Stimulated activated CD4-positive, alpha-beta T cell treated with anti-CD3 and anti-CD28 coated beads, TNF-alpha, amount 100 ng/mL, for 1 hour (primary cell): ENCODE measurements at places on chromosomes 1 and 21.

GRCh38 chr1:99657213-99658030, 11.5 kb downstream of the PALMD start:
- no peak for DNase-seq

DNA sequence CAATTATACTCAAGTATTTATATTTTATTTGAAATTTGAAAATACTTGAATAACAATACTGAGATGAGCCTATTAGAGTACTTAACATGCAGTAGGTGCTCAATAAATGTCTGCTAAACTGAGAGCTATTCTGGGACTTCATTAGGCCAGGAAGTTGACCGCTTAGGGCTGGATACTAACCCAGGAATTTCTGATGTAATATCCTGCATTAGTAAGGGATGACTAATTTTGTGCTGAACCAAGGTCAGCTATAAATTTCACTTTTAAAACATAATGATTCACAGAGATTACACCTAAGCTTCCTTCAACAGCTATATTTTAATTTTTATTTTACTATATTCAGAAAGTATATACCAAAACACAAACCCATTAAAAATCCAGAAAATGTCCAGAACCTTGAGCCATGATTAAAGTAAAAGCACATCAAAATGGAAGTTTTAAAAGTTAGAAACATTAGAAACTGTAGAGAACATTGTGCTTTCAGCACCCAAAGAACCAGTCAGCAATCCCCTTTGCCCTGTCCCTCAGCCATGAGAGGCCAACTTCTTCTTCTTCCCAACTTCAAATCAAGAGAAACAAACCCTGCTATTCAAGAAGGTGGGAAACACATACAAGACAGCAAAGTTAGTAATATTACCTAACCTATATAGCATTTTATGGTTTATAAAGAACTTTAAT, 35.4 kb downstream of the WNT2B start:
- no peak for DNase-seq

GRCh38 chr1:230216896-230217295, 149.9 kb downstream of the GALNT2 start:
- no peak for DNase-seq

GRCh38 chr1:158931055-158931737, at the start of gene PYHIN1:
TSS of gene PYHIN1 (plus strand) at chr1:158931552. CDS start at chr1:158936911, 5,359 bp downstream.
- no peak for DNase-seq

DNA sequence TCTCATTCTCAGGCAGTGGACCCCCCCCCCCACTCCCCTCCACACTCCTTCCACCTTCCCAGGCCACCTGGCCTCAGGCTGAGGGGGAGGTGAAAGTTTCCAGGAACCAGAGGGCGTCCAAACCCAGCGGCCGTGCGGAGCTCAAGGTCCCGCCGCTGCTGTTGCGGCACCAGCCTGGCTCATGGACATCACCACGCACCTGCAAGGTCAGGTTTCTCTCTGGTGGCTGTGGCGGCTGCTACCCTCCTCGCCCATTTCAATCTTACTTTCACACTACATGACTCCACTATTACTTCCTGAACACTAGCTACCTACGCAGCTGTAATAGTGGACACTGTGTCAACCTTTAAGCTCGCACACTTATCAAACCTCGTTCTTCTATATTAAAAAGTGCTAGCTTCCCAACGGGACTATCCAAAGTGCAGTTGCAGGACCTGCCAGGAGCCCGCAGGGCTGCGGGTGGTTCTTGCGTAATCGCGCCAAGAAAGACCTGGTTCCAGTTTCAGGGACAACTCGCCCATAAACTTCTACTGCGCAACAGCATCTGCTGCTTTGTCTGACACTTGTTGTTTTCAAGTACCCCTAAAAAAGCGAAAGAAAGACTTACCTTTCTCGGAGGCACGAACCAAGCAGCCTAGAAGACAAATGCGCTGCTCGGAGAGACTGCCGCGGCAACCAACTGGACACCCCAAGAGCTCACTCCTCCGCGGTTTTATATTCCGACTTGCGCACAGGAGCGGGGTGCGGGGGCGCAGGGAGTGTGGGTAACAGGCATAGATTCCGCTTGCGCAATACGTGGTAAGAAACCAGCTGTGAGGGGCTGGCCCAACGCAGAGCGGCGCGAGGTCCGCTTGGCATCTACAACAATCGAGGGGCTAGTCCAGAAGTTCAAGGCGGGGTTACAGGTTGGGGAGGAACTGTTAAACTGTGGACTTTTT, at the start of gene DIRAS3:
Gene DIRAS3, minus strand, starts transcription at position 687 of the 938 bp plus-strand sequence. CDS start 3,330 bp downstream, outside the sequence.
- no peak for DNase-seq

DNA sequence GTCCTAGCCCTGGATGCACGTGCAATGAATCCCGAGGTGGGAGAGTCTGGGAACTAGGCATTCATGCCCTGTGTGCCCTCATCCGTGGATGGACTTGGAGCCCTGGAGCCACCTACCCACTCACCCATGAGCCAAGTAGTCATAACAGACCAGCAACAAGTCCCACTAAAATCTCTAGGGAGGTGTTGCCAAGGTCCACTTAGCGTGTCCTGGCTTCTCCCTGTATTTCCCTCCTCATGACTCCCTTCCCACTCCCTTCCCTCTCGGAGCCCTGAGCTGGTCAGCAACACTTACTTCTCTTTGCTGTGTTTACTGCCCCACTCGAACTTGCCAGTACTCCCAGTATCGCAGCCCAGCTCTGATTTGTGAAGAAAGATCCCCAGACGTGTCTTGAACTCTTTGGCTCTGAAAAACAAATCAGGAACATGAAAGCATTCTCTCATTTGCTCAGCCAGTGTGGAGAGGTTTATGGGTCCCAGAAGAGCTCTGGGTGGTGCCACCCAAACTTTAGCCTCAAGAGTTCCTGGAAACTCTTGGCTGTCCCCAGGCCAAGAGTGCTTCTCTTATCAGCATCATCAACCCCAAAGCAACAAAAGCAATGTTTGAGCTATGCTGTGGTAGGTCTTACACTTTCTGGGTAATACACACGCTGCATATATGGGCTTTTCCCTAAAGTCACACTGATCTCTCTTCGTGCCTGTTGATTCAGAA, 1.1 kb downstream of the RGS16 start:
- no peak for DNase-seq

DNA sequence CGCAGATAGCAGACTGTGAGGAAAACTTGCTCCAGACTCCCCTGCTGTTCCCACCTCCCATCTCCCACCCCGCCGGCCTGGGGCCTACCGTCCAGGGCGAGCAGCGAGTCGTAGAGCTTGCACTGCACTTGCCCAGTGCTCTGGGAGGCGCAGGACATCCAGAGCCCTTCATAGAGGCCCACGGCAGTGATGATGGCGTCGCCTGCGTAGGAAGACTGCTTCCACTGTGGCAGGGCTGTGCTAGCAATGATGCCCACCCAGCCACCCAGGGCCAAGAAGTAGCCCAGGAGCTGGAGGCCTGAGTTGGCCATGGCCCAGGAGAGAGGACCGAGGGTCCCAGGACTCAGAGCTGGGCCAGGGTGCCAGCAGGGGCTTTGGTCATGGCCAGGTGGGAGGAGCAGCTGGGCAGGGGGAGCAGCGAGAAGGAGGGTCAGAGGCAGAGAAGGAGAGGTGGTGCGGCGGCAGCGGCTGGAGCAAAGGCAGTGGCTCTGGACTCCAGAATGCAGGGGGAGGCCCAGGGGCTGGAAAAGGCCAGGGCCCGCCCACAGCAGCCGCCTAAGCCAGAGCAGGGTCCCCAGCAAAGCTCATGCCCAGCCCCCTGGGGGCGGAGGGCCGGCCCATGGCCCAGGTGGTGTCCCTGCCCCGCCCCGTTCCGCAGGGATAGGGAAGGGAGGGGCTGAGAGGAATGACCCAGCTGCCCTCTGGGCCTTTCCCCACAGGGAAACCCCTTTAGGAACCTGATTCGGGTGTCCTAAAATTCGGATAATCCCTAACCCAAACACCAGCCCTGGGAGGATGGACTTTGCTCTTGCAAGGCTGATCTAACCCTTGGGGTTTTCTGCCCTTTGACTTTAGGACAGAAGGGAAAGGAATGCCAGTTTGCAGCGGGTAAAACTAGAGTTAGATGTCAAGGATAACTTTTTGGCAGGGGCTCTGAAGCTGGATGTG, at the start of gene CLDN19:
Gene CLDN19, minus strand, starts transcription at position 484 of the 948 bp plus-strand sequence. Its CDS starts 173 bp downstream, at position 311.
- no peak for DNase-seq

GRCh38 chr21:33829844-33830243, 85.8 kb downstream of the ATP5PO start:
- no peak for DNase-seq

DNA sequence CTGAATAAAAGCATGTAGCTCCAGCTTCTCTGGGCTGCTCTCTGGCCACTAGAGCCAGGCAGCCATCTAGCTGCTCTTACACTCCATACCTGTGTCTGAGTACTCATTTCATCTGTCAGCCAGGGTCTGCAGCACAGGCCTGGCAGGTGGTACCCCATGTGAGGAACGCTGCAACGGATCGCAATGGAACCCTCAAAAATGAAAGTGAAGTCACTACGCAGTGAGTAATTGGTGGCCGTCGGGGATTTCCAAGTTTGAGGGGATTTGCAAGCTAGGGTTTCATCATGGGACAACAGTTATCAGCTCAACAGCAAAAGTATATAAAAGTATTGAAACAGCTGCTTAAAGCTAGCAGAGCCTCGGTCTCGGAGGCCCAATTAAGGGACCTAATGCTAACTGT, 186.7 kb downstream of the HFM1 start:
- DNase-seq, result no peak

DNA sequence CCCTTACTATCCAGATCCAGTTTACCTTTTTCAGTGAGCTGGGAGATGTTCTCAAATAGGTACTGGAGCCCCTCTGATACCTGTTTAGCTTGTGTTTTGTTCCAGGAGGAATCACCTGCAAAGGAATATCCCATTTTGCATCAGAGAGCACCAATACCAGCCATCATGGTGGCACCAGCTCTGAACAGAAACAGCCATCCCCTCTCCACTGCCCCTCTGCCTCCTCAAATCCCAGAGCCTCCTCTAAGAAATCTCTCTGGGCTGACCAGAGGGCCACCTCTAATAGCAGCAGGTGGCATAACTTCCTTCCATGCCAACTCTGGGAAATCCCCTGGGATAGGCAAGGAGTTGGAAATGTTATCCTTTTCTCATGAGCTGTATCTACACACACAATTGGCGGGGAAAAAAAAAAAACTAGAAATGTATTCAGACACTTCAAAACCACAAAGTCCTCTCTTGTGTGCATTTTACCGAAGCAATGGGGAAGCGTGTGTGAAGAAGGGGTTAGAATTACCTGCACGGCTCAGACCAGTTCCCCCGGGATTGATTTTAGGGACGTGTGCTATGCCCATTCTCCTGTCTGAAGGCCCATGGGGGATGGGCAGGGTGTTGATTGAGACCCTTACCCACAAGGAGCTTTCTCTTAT, 2.4 kb downstream of the PGLYRP4 start:
- DNase-seq, result no peak

DNA sequence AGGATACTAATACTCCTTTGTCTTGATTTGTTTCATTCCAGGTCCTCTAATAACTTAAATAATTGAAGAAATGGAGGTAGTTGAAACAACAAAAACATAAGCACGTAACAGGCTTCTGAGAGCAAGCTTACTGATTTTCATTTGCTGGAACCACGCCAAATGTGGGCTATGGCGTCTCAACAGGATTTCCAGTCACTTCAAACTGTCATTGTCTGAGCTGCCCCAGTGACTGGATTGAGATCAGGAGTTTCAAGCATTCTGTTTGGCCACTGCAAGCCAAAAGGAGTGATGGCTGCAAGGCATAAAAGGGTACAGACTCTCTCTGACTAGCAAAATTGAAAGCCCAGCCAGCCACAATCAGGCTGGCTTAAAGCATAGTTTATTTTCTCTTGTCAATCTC, 289.9 kb downstream of the DPYD start:
- DNase-seq, result no peak

- DNase-seq, result no peak
Measured at GRCh38 chr1:105087506-105087905, 1337.8 kb downstream of the AMY1C start.
